HTR-8/SVneo (cell line): ENCODE measurements at places on chromosomes 4 and X.

DNA sequence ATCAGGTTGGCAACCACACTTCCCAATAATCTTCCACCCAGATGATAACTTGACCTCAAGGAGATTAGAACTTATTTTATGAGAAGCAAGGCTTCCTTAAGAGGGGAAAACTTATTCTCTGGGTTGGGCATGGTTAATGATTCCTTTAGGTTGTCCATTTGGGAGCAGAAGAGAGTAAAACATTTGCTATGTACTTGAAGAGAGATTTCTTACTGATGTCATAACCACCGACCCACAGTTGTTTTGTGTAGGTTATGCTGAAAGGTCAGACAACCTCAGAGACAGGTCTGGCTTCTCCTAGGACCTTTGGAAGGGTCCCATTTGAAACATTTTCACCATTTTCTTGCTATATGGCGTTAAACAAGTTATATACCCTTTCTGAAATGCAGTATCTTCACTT lies 56.1 kb downstream of the FAM114A1 start:
- DNase-seq = no peak

DNA sequence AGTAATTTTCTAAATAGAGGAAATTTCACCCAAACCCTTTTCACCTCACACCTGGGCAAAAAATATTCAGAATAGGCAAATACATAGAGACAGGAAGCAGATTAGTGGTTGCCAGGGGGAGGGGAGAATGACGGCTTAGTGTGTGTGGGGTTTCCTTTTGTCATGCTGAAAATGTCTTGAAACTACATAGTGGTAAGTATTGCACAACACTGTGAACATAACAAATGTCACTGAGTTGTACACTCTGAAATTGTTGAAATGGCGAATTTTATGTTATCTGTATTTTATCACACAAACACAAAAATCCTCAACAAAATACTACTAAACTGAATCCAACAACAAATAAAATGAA lies 60.7 kb upstream of the PLAC1 start:
- no peak for DNase-seq

GRCh38 chr4:173365359-173365996 lies 5.3 kb upstream of the SAP30 start:
- no peak for DNase-seq

DNA sequence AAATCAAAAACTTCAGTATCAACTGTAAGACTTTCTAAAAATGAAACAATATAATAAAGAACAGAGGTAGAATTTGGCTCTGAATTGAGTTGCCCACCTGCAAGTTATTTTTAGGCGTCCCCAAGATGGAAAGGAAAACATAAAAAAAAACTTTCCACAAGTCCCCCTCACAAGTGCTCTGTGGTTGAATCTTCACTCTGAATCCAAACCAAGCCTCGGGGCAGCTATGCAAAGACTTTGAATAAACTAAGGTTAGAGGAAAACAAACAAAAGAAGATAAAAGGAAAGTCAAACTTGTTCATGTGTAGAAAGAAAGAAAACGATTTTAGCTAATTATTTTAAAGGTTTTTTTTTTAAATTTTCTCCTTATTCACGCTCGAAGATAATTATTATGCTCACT lies 372.4 kb upstream of the SLIT2 start:
- DNase-seq = no peak

DNA sequence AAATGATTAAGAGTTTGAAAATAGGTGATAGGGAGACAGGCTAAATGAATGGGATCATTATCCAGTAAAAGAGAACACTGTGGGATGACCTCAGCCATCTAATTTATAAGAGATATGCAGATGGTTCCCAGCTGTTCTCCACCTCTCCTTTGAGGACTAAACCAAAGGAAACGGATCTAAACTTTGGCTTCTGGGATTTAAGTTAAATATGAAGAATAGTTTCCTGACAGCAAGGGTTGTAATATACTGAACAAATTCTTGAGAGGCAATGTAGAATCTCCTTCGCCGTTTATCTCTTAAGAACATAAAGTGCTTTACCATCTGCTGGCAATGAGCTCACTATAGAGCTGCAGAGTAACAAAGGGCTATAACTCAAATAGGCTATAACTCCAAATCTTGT lies 35.4 kb upstream of the HPGDS start:
- no peak for DNase-seq

- DNase-seq = no peak
Observed at GRCh38 chr4:147725673-147726072, 6.2 kb upstream of the ARHGAP10 start.

- DNase-seq = peak; percentile 29
Observed at GRCh38 chr4:184825141-184825895, 450 bp downstream of the ACSL1 start.

GRCh38 chrX:44915361-44915868 lies 42.4 kb downstream of the KDM6A start:
- DNase-seq = no peak

DNA sequence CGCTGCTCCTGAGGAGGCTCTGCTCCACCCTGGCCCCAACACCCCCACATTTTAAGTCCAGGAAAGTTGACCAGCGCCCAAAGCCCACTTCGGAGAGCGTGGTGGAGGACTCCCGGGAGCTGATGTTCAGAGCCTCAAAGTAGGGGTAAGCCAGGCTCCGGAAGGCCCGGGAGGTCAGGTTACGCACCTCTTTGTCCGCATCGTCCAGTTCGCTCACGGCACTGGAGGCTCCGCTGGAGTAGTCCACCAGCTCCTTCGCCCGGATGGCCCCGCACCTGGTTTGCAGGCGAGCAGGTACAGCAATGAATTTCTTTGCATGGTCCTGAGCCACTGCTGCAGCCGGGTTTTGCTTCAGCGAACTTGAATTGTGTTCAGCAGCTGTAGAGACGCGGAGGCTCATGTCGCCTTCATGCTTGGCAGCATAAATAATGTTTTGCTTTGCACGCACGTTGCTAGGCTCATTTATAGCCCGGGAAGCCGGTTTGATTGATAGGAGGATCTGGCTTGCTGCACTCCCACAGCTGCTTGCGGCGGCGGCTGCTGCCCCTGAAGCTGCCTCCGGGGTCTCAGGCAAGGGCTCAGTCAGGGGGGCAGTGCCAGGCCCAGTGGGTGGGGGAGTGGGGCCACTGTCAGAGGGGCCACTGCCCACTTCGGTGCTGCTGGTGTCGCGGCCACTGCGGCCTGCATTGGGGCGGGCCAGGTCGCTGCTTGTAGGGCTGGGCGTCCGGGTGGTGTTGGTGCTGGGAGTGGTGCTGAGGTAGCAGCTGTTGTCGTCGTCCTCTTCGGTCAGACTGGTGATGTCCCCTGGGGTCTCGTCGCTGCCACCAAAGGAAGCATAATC lies 4.8 kb downstream of the C4orf54 start:
- no peak for DNase-seq

DNA sequence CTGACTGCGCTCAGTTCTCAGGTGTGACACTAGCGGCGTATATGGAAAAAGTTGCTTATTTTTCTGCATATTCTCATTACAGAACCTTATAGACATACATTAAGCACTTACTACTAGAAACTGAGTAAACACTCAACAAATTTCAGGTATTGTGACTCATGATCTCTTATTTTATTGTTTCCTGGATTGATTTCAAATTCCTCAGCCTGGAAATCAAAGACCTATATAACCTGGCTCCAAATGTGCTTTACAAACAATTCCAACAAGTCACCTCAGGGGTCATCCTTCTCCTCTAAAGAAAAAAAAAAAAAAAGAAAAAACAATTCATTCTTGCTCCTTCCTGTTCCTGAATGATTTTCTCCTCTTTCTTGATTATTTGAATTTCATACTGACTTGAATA lies 152.3 kb downstream of the ADAM29 start:
- DNase-seq = no peak
